GM12892 (cell line): ENCODE measurements at places on chromosomes 6 and 20.

DNA sequence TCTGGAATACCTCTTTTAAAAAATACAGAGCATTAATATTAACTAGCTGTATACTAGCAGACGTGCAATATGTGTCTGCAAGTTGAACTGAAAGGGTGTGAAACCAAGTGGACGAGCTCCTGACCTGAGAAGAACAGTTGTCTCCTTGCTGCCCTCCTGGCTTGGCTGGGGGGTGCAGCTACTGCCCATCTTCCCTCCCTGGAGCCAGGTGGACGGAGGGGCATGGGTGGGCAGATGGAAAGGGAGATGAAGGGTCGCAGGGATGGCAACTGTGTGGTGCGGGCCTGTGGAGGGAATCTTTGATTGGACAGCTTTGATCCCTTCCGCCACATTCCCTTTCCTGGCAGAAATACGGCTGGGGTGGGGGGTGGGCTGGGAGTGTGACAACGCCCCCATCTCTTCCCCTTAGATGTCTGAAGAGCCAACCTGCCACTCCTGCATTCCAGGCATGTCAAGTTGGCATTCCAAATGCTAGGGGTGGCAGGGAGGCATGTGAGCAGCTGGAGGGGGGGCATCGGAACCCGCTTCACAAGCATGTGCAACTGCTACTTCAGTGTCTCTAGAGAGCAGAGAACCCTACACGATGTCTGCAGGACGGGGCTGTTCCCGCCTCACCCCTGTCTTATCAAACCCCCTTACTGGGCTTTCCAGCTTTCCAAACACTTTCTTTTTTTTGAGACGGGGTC, 37.3 kb downstream of the SRSF3 start:
- no peak for DNase-seq

DNA sequence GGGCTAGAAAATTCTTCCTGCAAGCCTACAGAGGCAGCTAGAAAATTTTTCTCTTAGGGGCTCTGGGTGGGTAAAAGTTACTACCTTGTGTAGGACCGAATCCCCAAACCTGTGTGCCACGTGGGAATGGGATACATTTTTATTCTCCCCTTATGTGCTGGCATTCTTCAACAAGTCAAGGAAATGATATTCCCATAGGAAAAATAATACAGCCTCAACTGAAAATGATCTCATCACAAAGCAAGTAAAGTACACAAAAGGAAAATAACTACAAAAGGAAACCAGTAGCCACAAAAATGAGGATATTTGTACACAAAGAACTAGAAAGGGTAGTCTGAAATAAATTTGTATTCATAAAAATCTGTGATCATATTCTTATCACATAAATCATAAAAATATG, 298.1 kb downstream of the LAMA2 start:
- DNase-seq: no peak

- DNase-seq: no peak
Observed at GRCh38 chr20:55174172-55174571, 698.8 kb downstream of the DOK5 start.

DNA sequence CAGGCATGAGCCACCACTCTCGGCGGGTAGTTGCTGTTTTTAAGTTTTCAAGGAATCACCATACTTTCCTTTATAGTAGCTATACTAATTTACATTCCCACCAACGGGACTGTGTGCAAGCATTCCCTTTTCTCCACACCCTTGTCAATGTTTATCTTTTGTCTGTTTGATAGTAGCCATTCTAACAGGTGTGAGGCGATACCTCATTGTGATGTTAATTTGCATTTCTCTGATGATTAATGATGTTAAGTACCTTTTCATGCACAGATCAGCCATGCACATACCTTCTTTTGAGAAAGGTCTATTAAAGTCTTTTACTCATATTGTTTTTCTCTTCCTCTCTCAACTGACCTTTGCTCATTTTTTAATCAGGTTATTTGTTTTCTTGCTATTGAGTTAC, 43.0 kb upstream of the CCND3 start:
- DNase-seq: no peak

DNA sequence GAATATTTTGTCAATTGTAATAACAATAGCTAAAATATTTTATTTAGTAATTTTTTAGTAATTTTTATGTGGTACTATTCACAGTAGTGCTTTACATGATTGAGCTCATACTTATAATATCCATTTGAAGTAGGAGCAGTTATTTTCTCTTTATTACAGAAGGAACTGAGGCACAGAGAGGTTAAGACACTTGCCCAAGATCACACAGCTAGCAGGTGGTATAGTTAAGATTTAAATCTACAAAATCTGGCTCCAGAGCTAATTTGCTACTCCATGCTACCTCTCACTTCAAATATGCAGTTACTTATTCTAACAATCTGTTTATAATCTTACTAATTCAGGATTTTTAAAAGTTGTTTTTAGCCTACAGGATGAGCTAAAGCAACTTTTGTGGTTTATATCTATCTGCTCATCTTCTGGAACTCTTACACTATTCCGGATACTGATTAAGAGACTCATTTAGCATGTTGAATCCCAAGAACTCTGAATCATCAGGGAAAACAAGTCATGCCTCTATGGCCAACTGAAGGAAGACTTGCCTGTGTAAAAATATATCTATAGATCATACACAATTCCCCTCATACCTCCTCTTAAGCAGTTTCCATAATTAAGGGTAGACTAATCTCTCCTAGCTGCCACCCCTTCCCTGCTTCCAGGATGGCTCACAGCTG, 324.2 kb downstream of the UBE3D start:
- no peak for DNase-seq
